ENCODE measurements at places on chromosomes 3 and 15. TPM values are rescaled to one million over a fixed set of nuclear protein-coding genes. Genes with fewer than 3 reads are reported as not detected.

- H3K27ac ChIP-seq: peak overlapping the region; percentile 81
- no peaks in the 10 kb centered on the region for H3K27me3 ChIP-seq
- no peak overlapping the region for H3K4me3 ChIP-seq
- H3K4me1 ChIP-seq: peaks cover 46% of the 10 kb centered on the region
- peaks cover 13% of the 10 kb centered on the region for H3K36me3 ChIP-seq
Measured at GRCh38 chr3:46987319-46987742, 7.9 kb downstream of the NBEAL2 start.

FBXW12 gene
- total RNA-seq: not detected

- H3K27ac ChIP-seq: no peak overlapping the region
- H3K27me3 ChIP-seq: no peaks in the 10 kb centered on the region
- no peaks in the 10 kb centered on the region for H3K36me3 ChIP-seq
- H3K4me3 ChIP-seq: no peak overlapping the region
- no peak for DNase-seq
- H3K4me1 ChIP-seq: peaks cover 5% of the 10 kb centered on the region
Measured at GRCh38 chr15:98560338-98560737, 88.0 kb upstream of the IGF1R start.

DNA sequence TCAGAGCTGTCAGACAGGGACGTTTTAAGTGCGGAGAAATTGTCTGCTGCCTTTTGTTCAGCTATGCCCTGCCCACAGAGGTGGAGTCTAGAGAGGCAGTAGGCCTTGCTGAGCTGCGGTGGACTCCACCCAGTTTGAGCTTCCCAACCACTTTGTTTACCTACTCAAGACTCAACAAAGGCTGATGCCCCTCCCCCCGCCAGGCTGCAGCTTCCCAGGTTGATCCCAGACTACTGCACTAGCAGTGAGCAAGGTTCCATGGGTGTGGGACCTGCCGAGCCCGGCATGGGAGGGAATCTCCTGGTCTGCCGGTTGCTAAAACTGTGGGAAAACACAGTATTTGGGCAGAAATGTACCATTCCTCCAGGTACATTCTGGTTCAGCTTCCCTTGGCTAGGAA, 282.1 kb downstream of the VGLL3 start:
- H3K36me3 ChIP-seq: no peaks in the 10 kb centered on the region
- no peaks in the 10 kb centered on the region for H3K4me1 ChIP-seq
- no peaks in the 10 kb centered on the region for H3K27me3 ChIP-seq
- H3K27ac ChIP-seq: no peak overlapping the region
- H3K4me3 ChIP-seq: no peak overlapping the region

DNA sequence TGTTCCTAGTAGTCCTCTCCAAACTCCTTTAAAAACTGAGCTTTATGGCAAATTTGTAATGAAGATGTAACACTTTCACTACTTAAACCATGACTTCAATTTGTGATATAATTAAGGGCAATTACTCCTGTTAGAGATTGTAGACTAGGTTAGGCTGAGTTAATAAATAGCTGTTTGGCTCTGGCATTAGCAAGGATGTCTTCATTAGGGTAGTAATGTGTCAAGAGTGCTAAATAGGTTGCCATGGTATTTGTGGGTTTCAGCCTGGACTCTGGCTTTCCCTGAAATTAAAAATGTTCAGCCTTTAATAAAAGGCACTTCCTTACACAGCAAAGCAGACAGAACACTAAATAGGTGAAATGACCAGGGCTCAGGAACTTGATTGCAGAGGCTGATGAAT, 71.9 kb downstream of the GHSR start:
- no peaks in the 10 kb centered on the region for H3K4me1 ChIP-seq
- H3K36me3 ChIP-seq: no peaks in the 10 kb centered on the region
- no peaks in the 10 kb centered on the region for H3K27me3 ChIP-seq
- no peak for DNase-seq

DNA sequence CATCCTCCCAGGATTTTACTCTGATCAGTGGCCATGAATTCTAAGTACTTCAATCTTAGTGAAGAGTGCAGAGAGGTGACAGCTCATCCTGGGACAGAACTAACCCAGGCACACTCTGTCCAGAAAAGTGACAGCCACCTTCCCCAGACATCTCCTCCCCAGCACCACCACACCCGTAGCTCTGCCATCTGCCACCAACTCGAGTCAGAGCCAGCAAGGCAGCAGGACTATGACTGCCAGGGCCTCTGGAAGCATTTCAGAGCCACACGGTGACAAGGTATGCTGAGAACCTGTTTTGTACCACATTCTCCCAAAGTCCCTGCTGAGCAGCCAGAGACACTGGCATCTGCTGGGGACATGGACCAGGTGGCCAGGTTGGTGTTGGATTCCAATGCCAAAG, 71.0 kb downstream of the NTRK3 start:
- no peak for DNase-seq
- H3K4me1 ChIP-seq: no peaks in the 10 kb centered on the region
- no peak overlapping the region for H3K4me3 ChIP-seq
- H3K36me3 ChIP-seq: no peaks in the 10 kb centered on the region

DNA sequence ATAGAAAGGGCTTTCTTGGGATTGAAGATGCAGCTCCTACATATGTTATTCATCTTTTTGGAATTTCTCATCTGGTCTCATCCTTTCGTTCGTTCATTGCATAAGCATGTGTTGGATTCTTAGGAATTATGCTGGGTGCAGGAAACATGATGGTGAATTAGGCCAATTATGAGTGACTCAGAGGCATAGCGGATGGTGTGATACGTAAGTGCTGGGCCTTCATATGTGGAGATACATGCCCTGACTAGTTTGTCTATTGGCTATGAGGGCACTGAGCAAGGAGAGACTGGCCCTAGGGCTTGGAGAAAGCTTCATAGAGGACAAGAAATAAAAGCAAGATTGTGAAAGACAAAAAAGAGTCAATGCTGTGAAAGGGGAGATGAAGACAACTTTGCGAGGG, 235.1 kb downstream of the MYRIP start:
- no peak overlapping the region for H3K27ac ChIP-seq
- H3K27me3 ChIP-seq: no peaks in the 10 kb centered on the region
- no peak for DNase-seq
- no peak overlapping the region for H3K4me3 ChIP-seq
- H3K4me1 ChIP-seq: no peaks in the 10 kb centered on the region

DNA sequence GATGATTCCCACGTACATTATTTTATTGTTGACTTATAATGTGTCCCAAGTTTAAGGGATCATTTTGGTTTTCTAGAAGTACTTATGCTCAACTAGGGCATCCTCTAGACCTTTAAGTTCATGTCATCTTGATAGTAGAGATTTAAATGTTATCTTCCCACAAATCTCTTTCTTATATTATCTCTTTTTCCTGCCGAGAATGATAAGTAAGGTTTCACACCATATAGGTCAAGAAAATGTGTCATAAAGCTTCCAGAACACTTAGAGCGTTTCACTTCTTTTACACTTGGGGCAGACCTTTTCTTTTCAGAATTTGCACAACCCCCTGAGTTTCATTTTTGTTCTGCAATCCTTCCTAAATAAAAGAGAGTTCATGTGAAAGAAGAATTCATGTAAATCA, 142.0 kb upstream of the CBLB start:
- H3K27ac ChIP-seq: no peak overlapping the region
- no peaks in the 10 kb centered on the region for H3K27me3 ChIP-seq
- DNase-seq: no peak
- H3K4me1 ChIP-seq: peaks cover 4% of the 10 kb centered on the region
- no peaks in the 10 kb centered on the region for H3K36me3 ChIP-seq

DNA sequence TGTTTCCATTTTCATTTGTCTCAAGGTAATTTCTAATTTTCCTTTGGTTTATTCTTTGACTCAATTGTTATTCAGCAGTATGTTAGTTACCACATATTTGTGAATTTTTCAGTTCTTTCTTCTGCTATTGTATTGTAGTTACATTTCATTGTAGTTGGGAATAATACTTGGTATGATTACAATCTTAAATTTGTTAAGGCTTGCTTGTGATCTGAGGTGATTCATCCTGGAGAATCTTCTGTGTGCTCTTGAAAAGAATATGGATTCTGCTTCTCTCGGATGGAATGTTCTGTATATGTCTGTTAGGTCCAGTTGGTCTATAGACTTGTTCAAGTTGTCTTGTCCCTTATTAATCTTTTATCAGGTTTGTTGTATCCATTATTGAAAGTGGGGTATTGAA, 63.4 kb upstream of the VEPH1 start:
- H3K27ac ChIP-seq: no peak overlapping the region
- no peaks in the 10 kb centered on the region for H3K36me3 ChIP-seq
- no peaks in the 10 kb centered on the region for H3K4me1 ChIP-seq
- DNase-seq: no peak
- no peak overlapping the region for H3K4me3 ChIP-seq

SERPINI2 gene
- total RNA-seq: not detected

DNA sequence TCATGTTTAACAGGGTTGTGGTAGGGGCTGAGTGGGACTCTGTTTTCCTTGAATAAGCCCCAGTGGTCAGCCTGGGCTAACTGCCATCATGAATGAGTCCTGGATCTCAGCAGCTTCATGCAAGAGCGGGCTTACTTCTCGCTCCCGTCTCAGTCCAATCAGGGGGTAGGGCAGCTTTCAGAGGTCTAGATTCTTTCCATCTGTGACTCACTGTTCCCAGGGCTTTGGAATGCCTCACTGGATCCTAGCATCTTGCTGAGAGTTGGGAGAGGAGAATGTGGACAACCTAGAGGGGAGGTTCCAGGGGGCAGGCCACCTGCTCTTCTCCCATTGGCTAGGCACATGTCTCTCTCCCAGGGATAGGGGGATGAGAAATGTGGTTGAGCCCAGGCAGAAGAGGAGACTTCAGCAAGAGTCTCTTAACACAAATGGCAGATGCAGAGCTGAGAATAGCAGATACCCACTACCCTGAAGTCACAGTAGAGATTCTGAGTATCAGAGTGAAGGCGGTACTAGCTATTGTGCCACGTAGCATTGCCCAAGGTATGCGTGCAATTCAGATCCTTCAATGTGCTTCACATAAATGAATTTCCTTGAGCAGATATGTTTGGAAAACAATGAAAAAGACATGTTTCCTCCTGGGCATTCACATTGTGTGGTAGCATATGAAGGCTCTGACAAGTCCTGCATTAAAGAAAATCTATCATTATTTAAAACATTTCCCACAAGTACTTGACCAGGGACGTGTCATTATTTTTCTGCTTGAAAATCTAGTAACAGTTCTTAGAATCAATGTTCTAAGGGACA, 257.7 kb upstream of the PROK2 start:
- no peak overlapping the region for H3K27ac ChIP-seq
- no peaks in the 10 kb centered on the region for H3K27me3 ChIP-seq
- H3K4me1 ChIP-seq: no peaks in the 10 kb centered on the region
- DNase-seq: no peak
- H3K36me3 ChIP-seq: no peaks in the 10 kb centered on the region

GRCh38 chr3:41000471-41000870, 198.8 kb upstream of the CTNNB1 start:
- no peak for DNase-seq
- no peak overlapping the region for H3K27ac ChIP-seq
- no peaks in the 10 kb centered on the region for H3K27me3 ChIP-seq
- H3K4me1 ChIP-seq: no peaks in the 10 kb centered on the region
